ENCODE measurements at places on chromosomes 7 and 10. TPM values are rescaled to one million over a fixed set of nuclear protein-coding genes. Genes with fewer than 3 reads are reported as not detected.

Gene TMEM270
- not detected for total RNA-seq

DNA sequence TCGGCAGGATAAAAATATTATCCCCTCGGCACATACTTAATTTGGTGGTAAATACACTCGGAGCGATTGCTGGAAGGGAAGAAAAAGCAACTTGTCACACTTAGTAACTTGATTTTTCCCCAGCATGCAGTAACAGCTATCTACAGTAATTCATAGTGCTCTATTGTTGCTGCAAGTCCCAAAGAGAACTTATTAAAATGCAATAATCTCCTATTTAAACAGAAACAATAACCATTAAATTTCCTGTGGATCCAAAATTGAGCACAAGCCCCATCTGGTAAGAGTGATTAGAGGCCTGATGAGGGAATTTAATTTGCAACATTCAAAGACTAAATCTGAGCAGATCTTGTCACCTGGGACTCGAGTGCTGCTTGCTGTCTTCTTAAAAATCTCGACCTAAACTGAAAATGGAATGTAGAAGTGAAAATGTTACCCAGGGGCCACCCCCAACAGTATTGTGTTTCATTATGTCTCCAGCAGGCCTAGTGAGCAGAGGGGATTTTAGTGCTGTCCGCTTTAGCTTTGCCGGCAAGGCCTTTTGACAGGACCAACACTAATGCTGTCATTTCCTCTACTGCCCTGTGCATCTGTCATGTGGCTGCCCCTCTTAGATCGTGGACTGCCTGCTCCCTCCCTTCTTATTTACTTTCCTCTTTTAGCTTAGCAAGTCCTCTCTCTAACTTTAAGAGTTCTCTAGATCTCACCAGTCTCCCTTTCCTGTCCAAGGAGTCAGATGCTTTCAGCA is 639.7 kb downstream of the AUTS2 start:
- H3K27ac ChIP-seq = no peak overlapping the region
- H3K36me3 ChIP-seq = no peaks in the 10 kb centered on the region
- H3K27me3 ChIP-seq = no peaks in the 10 kb centered on the region
- H3K4me1 ChIP-seq = no peaks in the 10 kb centered on the region
- no peak for DNase-seq
- no peak overlapping the region for H3K4me3 ChIP-seq

DNA sequence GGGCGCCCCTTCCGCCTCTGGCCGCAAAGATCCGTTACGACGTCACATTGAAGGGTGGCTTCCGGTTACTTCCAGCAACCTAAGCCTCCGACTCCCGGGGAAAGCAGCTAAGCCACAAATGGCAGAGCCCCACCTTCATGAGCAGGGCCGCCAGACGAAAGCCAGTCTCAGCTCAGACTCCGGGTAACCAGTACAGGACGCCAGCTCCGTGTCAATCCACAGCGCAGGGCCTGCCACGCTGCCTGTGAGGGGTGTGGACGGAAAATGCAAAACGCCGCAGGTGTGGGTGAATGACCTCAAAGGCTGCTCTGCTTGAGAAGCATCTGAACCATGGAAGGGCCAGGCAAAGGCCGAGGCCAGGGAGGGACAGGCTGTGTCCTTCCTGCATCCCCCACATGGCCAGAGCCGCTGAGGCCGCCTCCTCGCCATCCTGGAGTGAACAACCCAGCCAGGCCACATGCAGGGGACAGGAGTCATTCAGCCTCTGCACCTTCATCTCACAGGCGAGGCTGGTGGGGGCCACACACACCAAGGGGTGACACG is 53.5 kb upstream of the PPP2R2D start:
- H3K27ac ChIP-seq = no peak overlapping the region
- H3K27me3 ChIP-seq = no peaks in the 10 kb centered on the region
- H3K36me3 ChIP-seq = no peaks in the 10 kb centered on the region
- no peaks in the 10 kb centered on the region for H3K4me1 ChIP-seq
- no peak overlapping the region for H3K4me3 ChIP-seq

DNA sequence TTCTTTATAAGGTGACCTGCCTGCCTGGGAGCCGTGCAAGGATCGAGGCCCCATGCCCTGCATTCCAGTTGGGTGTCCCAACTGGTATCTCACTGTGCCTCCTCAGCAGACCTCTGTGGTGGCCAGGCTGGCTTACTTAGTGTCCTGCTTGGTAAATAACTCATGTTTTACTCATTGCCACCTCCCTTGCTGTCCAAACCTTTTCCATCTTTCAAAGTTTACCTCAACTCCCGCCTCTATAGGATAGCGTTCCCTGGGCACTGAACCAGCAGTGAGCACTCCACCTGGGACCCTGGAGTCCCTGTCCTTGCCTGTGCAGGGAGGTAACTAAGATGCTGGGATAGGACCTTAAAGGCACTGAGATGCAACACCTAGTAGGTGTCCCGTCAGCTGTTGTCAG is 33.6 kb downstream of the SLC18A2 start:
- H3K4me3 ChIP-seq = no peak overlapping the region
- no peaks in the 10 kb centered on the region for H3K4me1 ChIP-seq
- no peaks in the 10 kb centered on the region for H3K36me3 ChIP-seq
- DNase-seq = no peak
- no peaks in the 10 kb centered on the region for H3K27me3 ChIP-seq

Gene IL2RA
- total RNA-seq = 868 TPM

GRCh38 chr10:78955206-78955605 is 113.6 kb upstream of the ZMIZ1 start:
- H3K27ac ChIP-seq = no peak overlapping the region
- DNase-seq = no peak
- no peaks in the 10 kb centered on the region for H3K36me3 ChIP-seq
- H3K27me3 ChIP-seq = no peaks in the 10 kb centered on the region
- no peaks in the 10 kb centered on the region for H3K4me1 ChIP-seq

DNA sequence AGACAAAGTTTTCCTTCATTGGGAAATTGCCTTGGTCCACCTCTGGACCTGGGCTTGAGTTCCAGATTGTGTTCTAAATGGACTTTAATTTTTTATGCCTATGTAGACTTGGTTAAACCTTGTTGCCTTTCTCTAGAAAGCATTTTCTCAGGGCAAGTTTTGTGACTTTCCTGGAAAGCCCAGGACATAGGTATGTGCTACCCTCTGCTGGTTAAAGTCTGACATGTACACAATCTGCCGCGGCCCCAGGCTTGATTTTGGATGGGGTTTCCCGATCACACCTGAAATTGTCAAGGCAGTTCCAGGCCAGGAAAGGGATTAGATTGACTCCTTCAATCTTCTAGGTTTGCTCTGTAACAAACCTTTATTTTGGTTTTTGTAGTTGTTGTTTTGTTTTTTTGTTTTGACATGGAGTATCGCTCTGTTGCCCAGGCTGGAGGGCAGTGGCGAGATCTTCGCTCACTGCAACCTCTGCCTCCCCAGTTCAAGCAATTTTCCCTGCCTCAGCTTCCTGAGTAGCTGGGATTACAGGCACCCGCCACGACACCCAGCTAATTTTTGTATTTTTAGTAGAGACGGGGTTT is 14.1 kb upstream of the AKR1B10 start:
- peaks cover 9% of the 10 kb centered on the region for H3K4me1 ChIP-seq
- peak; percentile 52 for DNase-seq
- H3K36me3 ChIP-seq = no peaks in the 10 kb centered on the region
- H3K27ac ChIP-seq = no peak overlapping the region
- H3K27me3 ChIP-seq = peaks cover 10% of the 10 kb centered on the region
- no peak overlapping the region for H3K4me3 ChIP-seq

DNA sequence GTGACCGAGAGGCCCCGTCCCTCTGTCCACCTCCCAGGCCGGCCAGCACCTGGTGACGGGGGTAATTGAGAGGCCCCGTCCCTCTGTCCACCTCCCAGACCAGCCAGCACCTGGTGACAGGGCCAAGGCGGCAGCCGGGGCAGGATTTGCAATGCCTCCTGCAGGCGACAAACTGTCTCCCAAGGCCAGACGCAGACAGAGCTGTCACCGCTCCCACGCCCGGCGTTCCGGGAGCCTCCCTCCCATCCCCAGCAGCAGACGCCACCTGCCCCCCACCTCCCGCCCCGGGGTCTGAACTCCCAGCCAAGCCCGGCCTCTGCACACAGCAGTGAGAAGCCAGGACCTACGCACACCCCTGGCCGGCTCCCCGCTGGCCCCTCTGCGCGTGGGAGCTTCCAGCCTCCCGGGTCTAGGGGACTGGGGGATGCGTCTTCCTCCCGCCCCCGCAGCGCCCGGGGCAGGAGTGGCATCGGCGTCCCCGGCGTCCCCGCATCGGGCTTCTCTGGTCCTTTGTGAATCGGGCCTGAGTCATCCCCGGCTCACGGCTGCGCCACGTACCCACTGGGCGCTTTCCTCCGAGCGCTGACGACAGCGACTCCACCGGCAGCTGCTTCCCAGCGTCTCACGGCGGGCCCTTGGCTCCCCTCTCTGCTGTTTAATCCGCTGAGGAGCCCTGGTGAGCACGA is 95.1 kb upstream of the DIP2C start:
- H3K27me3 ChIP-seq = peaks cover 21% of the 10 kb centered on the region
- H3K4me1 ChIP-seq = peaks cover 2% of the 10 kb centered on the region
- no peak overlapping the region for H3K4me3 ChIP-seq
- no peak overlapping the region for H3K27ac ChIP-seq

DNA sequence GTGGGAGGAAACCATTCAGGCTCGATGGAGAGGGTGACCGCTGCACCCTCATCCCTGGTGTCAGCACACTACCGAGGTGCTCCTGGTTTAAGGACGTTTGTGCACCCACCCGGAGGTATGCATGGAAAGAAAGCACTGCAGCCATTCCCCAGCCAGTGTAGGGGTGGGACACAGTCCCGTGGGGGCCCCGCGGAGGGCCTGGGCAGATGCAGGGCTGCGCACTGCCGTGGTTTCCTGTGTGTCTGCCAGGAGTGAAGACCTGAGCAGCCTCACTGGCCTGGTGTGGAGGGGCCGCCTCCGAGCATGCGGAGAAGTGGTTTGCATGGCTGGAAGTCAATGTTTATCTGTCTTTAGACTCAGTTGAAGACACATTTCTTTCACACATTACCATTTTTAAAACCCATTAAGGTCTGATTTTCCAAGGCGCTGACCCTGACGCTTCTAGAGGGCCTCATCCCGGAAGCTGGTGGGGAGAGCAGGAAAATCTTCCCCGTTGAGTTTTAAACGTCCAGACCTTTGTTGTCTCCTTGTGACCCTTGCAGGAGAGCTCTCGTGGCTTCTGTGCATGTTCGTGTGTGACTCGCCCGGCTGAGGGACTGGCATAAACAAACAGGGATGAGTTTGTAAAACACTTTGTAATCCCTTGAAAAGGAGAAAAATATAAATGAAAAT is 188.1 kb downstream of the MGMT start:
- H3K4me3 ChIP-seq = no peak overlapping the region
- H3K36me3 ChIP-seq = peaks cover 29% of the 10 kb centered on the region
- DNase-seq = no peak
- no peaks in the 10 kb centered on the region for H3K4me1 ChIP-seq
- H3K27ac ChIP-seq = no peak overlapping the region
- H3K27me3 ChIP-seq = no peaks in the 10 kb centered on the region

DNA sequence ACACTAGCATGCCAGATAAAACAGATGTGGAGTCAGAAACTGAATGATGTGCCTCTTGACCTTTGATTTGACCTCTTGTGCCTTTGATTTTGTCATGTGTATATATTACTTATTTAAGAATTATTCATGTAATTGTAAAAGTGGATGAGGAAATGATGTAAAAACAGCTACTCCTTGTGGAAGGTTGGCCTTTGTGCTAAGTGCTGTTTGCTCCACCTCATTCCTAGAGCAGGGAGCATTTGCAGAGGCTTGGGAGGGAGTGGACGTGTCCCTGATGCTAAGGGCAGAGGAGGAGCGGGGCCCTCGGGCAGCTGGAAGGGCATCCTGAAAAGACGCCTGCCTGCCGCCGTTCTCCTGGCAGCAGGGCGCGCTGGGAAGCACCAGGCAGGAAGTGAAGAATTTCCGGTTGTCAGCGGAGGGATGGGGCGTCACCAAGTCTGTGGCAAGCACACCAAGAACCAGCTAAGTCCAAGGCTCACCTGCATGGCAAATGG is 197.6 kb upstream of the ZNF32 start:
- no peaks in the 10 kb centered on the region for H3K27me3 ChIP-seq
- DNase-seq = peak; percentile 52
- peaks cover 20% of the 10 kb centered on the region for H3K4me1 ChIP-seq

Gene ENTPD1
- 4.4 TPM for total RNA-seq

- no peak overlapping the region for H3K4me3 ChIP-seq
- H3K27ac ChIP-seq = no peak overlapping the region
- no peaks in the 10 kb centered on the region for H3K27me3 ChIP-seq
- no peaks in the 10 kb centered on the region for H3K36me3 ChIP-seq
- DNase-seq = no peak
These were observed 190.2 kb downstream of the RELN start for GRCh38 chr7:103799298-103799697.

- no peaks in the 10 kb centered on the region for H3K27me3 ChIP-seq
- H3K4me3 ChIP-seq = no peak overlapping the region
These were observed 132.0 kb downstream of the PRKAG2 start for GRCh38 chr7:151744656-151745638.

DNA sequence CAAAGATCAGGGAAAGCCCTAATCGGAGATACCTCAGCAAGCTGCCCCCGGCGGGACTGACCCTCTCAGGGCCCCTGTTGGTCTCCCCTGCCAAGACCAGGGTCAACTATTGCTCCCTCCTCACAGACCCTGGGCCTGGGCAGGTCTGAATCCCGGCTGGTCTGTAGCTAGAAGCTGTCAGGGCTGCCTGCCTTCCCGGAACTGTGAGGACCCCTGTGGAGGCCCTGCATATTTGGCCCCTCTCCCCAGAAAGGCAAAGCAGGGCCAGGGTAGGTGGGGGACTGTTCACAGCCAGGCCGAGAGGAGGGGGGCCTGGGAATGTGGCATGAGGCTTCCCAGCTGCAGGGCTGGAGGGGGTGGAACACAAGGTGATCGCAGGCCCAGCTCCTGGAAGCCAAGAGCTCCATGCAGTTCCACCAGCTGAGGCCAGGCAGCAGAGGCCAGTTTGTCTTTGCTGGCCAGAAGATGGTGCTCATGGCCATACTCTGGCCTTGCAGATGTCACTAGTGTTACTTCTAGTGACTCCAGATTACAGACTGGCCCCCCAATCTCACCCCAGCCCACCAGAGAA is 24.1 kb downstream of the TBATA start:
- H3K27me3 ChIP-seq = no peaks in the 10 kb centered on the region
- no peaks in the 10 kb centered on the region for H3K36me3 ChIP-seq
- peaks cover 8% of the 10 kb centered on the region for H3K4me1 ChIP-seq
- H3K27ac ChIP-seq = no peak overlapping the region
- H3K4me3 ChIP-seq = no peak overlapping the region

- H3K36me3 ChIP-seq = peaks cover 17% of the 10 kb centered on the region
- no peaks in the 10 kb centered on the region for H3K27me3 ChIP-seq
These were observed 328 bp downstream of the ESYT2 start for GRCh38 chr7:158829021-158829341.
